ENCODE measurements at places on chromosomes 3 and 15. TPM values are rescaled to one million over a fixed set of nuclear protein-coding genes. Genes with fewer than 3 reads are reported as not detected.

- no peak for DNase-seq
These were observed 440.9 kb upstream of the CCDC54 start for GRCh38 chr3:106936337-106936736.

GRCh38 chr15:44414001-44414400 lies 13.4 kb upstream of the CTDSPL2 start:
- DNase-seq: no peak

DNA sequence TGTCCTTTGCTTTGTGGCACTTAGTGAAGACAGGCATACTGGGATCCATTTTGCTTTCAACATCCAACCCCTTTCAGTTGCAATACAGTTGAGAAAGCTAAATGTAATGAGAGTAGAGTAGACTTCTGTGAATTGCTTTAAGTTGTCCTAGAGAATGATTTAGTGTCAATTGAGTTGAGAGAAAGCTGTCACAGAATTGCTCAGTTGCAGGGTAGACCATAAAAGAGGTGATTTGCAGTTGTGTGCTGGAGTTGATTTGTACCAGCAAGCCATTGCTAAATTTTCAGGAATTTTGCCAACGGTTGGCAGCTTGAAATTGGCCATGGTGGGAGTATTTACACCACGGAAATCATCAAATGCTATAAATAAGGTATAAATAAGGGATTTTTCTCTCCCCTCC lies 2.2 kb downstream of the ABHD5 start:
- DNase-seq: no peak

DNA sequence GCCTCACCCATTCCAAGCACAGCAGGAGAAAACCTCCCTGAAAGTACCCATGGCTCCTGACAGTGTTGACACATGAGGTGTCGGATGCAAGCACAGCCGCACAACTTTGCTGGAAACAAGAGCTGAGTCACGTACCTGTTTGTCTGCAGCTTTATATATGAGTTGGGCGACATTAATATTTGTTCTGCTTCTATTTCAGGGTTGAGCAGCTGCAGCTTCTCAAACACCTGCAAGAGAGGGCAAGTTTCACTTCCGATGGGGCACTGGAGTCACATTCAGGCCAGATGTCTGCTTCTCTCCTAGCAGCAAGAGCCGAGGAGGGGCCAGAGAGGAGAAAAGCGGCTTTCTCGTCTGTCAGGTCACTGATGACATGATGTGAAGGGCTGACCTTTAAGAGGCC lies 88.0 kb downstream of the NUP210 start:
- no peak for DNase-seq

- no peak for DNase-seq
These were observed 15.0 kb downstream of the EPHB1 start for GRCh38 chr3:134810052-134810435.

GRCh38 chr3:71387586-71387985 lies 195.9 kb downstream of the FOXP1 start:
- DNase-seq: no peak

DNA sequence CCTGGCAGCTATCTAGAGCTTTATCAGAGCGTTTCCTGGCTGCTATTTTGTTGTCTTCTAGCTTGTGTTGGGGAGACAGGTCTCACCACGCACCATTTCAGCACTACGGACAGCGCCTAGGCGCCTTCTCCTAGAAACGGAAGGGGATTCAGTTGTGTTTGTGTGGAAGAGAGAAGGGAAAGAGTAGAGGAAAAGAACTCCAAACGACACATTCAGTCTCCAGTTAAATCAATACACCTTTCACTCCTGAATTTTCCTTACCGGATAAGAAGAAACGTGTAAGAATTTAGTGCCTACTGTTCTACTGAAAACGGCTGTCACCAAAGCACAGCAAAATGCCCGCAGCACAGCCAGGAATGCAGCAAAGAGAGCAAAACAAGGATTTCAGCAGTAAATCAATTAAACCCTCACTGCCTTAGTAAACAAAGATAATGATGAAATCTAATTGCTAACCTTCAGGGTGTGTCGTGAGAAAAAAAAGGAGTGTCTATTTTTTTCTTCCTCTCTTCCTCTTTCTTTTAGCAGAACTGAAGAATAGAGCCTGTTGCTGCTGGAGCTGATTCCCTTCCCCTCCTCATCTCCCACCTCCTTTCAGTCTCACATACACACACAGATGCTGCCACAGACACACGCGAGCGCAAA lies 412 bp upstream of the CTXN2 start:
- no peak for DNase-seq

DNA sequence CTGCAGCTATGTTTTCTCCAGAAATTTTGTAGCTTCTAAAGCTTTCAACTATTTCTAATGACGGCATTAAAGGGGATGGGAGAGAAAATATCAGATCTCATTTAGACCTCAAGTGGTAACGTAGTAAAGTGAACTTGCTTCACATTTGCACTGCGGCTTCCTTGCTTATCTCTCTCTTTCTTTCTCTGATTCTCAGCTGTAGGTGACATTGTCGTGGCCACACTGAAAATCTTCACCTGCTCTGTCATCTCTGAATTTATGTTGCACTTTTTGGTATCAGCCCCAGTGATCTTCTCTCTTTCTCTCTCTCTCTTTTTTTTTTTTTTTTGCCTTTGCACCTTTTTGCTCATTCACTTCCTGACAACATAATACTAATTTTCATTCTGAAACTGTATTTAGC lies 254.1 kb upstream of the SATB1 start:
- no peak for DNase-seq

- no peak for DNase-seq
These were observed 39.3 kb downstream of the KLHL6 start for GRCh38 chr3:183515968-183516851.

DNA sequence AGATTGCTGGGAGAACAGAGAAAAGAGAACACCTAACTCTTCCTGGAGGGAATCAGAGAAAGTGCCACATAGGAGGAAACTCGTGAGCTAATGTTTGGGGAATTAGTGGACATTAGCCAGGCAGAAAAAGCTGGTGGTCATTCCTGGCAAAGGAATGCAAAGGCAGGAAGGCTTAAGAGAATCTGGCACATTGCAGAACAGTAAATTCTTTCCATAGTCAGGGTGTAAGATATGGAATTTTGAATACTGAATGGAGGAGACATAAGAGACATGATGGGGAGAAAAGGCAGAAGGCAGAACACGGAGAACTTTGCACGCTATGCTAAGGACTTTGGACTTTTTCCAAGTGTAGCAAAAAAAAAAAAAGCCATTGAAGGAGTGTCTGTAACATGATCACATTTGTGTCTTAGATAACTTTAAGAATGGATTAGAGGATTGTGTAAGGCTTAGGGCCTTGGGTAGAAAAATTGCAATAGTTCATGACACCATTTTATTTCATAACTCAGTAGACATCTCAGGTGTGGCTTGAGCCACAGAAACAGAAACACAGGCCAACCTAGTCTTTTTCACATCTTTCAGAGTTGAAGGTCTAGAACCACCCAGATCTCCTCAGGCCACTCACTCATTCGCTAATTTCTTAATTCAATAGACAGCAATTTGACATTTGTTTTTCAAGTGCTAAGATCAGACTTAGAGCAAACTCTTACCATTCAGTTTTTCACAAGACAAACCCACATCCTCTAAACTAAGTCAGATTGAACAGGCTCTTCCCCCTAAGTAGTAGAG lies 31.2 kb upstream of the CCDC80 start:
- DNase-seq: peak; percentile 84

DNA sequence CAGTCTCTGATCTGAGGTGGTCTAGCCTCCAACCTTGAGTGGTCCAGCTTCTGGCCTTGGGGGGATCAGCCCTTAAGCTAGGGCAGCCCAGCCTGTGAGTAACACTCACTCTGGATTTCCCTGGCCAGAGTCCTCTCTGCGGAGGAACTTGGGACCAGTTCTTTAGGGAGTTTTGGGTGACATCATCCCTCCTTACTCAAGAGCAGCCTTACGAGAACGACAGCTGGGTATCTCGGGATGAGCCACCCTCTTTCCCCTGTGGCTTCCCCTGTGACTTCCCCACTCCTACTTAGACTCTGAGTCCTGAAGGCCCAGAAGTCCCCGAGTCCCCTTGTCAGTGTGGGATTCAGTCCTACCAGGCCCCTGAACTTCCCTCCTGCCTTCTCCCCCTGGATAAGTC lies 10.2 kb upstream of the PLXND1 start:
- DNase-seq: no peak

GRCh38 chr15:91529534-91529933 lies 324.0 kb upstream of the SLCO3A1 start:
- DNase-seq: no peak

GRCh38 chr3:13277860-13278531 lies 142.1 kb downstream of the NUP210 start:
- DNase-seq: no peak

DNA sequence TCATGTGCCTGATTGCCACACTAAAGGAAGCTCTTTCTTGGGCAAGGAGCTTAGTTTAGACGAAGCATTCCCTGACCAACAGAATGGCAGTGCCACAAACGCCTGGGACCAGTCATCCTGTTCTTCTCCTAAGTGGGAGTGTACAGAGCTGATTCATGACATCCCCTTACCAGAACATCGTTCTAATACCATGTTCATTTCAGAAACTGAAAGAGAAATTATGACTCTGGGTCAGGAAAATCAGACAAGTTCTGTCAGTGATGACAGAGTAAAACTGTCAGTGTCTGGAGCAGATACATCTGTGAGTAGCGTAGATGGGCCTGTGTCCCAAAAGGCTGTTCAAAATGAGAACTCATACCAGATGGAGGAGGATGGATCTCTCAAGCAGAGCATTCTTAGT lies 18.4 kb downstream of the SENP5 start:
- no peak for DNase-seq

NISCH gene
- 40.8 TPM for total RNA-seq

ZDHHC23 gene
- 3.5 TPM for total RNA-seq

TTBK2 gene
- 7.7 TPM for total RNA-seq
